Pons (tissue), 1 donor: ENCODE measurements at places on chromosomes 2 and 18.
A peak's percentile ranks its signal among the peaks of the same experiment; 100 is the strongest.

DNA sequence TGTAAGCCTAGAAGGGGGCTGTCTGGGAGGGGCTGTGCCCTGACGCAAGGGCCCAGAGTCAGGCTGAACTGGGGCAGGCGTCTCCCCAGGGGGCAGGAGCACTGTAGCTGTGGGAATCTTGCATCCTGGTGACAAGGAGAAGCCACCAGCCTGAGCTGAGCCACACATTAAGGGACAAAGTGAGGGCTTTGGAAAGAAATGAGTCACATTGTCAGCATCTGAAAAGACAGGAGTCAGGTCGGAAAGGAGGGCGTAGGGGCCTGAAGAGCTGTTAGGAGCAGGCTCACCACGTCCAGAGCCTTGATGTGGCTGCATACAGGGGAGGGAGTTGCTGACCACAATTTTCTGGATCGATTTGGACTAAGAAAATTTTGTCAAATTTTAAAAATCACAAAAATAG, 298.6 kb downstream of the CYP26B1 start:
- DNase-seq = no peak

- no peak for DNase-seq
Observed at GRCh38 chr2:37091873-37092272, 7.6 kb downstream of the GPATCH11 start.

DNA sequence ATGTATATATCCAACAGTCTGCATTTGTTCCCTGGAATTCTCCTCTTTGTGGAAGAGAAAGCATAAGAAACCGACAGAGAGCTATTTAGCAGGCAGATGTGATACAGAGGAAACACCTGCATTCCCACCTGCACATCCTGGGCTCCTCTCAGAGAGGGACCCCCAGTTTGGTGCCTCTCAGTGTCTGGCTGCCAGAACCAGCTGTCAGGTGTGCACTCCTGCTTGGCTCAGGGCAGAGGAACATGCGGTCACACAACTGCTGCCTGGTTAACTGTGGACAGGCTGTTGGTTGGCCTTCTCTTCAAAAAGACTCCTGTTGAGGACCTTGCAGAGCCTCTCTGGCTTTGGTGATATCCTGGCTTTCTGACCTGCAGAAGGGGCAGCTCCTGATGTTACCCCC, 54.6 kb downstream of the ITGB6 start:
- no peak for DNase-seq

DNA sequence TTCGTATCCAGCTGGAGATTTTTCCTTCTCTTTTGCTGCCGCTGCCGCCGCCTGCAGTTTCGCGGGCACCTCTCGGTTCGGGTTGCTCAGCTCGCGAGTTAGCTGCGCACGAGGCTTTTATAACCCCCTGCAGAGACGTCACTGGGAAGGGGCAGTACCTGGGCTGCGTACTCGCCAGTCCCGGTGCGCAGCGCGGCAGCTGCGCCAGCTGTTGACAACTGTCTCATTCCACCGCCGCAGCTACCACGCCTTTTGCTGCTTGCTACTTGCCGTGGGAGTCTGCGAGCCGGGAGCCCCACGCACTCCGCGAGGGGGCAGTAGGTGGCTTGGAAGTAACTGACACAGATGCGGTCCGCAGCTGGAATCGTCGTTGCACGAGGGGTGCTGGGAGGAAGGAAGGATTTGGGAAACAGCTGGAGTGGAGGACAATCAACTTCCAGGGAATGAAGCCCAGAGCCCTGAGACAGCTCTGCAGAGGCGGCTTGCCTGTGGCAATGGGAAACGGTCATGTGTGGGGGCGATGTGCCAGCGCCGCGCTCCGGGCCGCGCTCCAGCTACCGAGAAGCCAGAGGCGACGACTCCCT, at the start of gene TACR1:
TACR1 (minus strand) TSS at position 93 of the 584 bp plus-strand sequence. CDS start 586 bp downstream, outside the sequence.
- DNase-seq = peak; percentile 48

DNA sequence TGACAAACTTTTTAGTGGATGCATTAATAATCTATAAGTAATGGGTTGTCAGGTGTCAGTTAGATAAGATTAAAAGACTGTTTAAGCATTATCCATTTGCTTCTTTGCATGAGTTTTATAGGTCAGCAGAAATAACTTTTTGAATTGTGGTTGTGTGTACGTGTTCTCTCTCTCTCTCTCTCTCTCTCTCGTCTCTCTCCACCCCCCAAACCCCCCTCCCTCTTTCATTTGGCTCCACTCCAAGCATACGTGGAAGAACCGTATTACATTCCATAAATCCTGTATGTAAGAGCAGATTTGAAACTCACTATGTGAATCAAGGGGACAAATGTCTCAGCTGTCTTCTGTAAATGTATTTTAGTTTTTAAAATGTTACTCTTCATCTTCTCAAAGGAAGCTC, 120.2 kb downstream of the MEIS1 start:
- no peak for DNase-seq

DNA sequence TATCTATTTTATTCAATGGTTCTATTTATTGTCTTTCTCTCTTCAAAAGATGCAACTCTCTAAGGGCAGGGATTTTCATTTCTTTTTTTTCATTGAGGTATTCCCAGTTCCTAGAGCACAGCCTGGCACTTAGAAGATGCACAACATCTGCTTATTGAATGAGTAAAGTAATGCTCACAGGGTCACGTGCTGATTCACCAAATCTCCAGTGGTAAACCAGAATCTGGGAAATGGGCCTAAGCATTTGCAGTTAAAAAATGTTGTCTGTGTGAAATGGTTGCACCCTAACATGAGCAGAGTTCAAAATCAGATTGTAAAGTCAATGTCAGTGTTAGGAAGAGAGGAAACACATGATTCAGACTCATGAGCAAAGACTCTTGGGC, 15.8 kb downstream of the SLC8A1 start:
- DNase-seq = no peak

DNA sequence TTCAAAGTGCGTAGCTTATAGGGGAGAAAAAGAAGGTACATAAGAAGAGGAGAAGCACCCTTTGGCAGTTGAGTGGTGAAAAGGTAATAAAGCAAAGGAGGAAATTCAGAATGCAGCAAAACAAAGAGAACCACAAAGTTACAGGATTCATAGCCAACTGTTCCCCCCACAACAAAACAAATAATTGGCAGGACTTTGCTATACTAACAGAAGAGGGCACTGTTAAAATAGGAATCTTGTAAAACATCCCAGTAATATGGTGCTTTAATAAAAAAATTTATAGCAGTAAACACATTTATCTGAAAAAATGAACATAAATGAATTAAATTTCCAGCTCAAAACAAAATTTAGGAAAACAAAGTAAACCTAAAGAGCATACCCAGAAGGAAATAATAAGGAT, 42.3 kb downstream of the R3HDM1 start:
- no peak for DNase-seq

DNA sequence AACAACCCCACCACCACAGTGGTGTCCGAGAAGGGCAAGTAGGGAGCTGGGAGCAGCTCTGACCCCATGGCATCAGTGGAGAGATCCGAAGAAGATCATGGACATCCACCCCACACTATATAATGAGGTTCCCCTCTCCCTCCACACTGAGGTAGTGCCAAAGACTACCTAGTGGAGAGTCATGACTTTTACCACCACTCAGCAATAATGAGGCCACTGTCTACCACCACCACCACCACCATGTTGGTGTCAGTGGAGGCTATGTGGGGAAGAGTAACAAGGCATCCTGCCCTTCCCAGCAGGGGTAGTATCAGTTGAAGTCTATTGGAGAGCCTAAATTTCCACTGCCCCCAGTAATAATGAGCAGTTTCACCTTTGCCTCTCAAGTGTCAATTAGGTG, 321.7 kb upstream of the ZC3H15 start:
- no peak for DNase-seq

- DNase-seq = peak; percentile 64
Observed at GRCh38 chr2:213152065-213152794, 818 bp upstream of the IKZF2 start.

- DNase-seq = no peak
Observed at GRCh38 chr18:25112821-25113434, 239.0 kb downstream of the ZNF521 start.

- no peak for DNase-seq
Observed at GRCh38 chr2:68870215-68870614, 982 bp downstream of the BMP10 start.

DNA sequence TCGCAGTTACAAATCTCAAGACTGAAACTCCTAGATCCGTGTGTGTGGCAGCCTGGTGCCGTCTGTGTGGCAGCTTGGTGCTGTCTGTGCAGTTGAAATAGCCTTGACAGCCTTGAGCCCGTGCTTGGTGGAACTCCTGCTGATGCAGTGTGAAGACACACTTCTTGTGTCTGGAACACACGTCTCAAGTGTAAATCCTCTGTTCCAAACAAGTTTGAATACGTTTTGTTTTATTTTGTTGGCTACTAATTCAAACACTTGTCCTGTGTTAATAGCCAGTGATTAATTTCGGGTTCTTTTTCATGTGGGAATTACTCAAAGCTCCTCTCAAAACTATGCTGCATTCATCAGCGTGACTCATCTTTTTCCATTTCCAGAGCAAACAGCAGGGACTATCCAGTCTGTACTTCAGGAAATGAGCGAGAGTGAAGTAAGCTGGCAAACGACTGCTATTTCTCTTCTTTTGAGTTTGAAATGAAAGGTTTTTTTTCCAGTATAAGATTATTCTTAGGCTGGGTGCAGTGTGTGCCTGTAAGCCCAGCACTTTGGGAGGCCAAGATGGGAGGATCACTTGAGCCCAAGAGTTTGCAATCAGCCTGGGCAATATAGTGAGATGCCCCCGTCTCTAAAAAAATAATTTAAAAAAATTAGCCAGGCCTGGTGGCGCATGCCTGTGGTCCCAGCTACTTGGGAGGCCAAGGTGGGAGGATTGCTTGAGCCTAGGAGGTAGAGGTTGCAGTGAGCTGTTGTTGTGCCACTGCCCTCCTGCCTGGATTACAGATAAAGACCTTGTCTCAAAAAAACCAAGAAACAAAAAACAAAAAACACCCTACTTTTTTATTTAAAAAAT, 152.9 kb downstream of the SPP2 start:
- peak; percentile 37 for DNase-seq

DNA sequence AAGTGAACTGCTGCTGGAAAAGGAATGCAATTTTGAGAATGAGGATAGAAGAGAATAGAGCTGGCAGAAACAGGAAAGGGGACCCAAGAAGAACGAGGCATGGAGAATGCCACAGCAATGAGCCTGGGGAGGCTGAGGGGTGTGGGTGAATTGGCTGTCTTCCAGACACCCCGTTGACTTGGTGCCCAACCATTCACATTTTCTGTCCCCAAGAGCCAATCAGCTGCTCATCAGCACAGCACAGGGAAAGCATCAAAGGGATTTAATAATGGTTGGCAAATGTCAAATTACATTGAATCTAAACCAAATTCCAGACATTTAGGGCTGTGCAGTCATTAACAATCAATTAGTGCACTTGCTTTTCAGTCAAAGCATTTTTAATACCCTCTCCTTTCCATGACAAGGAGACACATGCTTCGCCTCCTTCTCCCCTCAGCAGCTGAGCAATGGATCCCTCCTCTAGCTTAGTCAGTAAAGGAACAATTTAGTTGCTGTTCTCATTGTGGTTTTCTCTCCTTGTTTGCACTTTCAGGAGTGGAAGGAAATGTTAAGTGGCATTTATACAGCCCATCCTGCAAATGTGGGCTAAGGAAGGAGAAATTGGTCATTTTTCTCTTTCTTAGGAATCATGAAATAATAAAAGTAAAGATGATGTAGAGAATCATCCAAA, 98.8 kb downstream of the KLF7 start:
- DNase-seq = peak; percentile 72

DNA sequence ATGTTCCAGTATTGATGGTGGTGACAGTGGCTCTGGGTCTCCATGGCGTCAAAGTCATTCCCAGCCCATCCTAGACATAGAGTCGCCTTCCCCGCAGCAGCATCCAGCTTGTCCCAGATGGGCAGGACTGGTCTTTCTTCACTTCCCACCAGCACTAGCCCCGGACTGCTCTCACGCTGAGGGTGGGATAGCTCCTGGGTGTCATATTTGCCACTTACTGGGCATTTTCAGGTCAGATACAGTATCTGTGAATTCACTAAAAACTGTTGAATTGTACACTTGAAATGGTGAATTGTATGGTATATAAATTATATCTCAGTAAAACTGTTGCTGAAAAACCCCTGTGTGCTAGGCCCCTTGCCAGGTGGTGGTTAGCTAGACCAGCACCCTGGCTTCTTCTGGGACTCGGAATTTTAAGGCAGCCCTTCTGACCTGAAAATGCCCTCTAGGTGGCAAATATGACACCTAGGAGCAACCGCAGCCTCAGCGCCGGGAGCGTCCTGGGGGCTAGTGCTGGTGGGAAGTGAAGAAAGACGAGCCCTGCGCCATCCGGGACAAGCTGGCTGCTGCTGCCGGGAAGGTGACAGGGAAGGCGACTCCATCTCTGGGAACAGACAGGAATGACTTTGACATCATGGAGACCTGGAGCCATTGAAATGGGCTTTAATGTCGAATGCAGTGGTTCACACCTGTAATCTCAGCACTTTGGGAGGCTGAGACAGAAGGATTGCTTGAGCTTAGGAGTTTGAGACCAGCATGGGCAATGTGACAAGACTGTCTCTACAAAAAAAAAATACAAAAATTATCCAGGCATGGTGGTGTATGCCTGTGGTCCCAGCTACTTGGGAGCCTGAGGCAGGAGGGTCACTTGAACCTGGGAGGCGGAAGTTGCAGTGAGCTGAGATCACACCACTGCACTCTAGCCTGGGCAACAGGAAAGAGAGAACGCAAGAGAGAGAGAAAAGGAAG, 56.2 kb downstream of the DDX1 start:
- DNase-seq = no peak

GRCh38 chr2:181376999-181377398, 80.2 kb upstream of the ITGA4 start:
- DNase-seq = no peak

DNA sequence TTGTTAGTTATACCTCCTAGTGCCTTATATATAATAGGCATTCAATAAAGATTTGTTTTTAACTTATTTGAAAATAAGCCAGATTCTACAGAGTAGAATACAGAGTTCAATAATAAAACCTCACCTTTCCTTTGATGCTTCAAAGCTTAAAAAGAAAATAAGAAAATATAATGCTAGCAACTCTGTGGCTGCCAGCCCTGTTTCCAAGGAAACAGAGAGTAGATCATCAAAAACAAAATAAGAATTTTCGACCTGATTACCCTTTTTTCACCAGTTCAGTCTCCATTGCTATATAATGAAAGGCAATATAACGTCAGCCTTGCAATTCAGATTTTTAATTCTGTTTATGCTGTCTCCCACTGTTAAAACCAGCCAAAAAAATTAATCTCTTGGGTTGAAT, 8.9 kb upstream of the PGAP1 start:
- DNase-seq = no peak

- no peak for DNase-seq
Observed at GRCh38 chr2:240162531-240162930, 22.1 kb upstream of the OTOS start.

DNA sequence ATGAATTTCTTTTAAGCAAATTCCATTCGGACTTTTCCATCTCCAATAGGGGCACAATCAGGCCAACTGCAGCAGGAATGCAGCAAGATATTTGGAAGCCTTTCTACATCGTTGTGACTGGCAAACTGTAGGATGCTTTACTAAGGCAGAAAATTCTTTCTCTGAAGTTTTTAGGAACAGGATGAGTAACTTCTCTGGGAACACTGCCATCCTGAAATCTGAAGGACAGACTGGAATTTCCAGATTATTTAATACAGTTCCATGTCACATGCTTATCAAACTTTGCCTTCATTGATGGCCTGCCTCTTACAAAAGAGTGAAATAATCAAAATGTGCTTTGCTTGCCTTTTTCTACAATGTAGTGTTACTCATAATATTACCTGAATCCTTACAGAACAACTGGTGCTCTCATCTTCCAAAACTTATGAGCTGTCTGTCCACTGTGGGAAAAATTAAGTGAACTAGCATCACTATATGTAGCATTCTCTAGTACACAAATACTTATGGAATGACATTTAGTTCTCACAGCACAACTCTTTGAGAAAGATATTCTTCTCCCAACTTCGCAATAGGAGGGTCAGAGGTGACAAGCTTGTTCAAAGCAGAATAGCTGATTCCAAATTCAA, 32.0 kb upstream of the MAP2 start:
- no peak for DNase-seq

GRCh38 chr2:229749779-229750178, 35.4 kb upstream of the DNER start:
- no peak for DNase-seq
